ENCODE measurements at places on chromosomes 3 and 15.

DNA sequence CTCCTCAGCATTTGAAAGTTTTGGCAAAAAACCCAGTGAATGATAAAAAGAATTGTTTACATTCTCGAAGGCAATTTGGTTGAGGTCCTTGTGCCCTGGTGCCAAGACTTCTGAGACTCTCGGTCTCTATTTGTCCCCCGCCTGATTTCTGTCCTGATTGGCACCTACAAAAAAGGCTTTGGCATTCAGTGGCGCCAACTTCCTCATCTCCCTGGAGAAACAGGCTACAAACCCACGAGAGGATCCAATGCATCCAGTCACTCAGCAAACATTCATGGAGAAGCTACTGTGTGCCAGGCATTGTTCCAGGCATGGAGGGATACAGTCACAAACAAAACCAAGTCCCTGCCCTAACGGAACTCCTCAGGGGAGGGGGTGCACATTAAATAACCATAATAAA is 42.7 kb downstream of the HES1 start:
- no peak for DNase-seq

GRCh38 chr15:91335702-91336101 is 235.6 kb downstream of the SV2B start:
- no peak for DNase-seq

- DNase-seq, result no peak
Observed at GRCh38 chr3:39318301-39318700, 11.2 kb upstream of the CCR8 start.

DNA sequence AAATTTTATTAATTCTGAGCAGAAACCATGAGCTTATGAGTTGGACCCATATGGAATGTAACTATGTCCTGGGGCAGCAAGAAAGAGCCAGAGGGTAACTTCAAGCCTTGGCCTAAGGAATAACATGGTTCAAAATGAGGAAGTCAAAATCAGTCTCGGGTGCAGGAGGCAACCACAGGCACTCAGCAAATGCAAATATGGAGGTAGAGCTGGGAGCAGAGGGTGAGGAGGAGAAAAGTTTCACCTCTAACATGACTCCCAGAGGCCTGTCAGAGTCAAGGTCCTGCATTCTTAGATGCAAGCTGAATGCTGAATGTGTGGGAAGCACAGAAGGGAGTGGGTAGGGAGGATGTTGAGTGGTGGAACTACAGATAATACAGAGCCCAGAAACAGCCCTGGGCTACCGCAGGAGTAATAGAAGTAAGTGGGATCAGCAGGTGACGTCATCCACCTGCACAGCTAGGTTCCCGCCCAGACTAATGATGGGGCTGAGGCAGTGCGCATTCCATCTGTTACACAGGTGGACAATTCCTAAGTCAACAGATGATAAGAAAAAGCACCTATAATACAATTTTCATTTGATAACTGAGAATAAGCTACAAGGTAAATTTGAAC is 279.8 kb upstream of the ARRDC4 start:
- DNase-seq, result no peak

GRCh38 chr3:14082108-14082657 is 42.5 kb downstream of the CHCHD4 start:
- no peak for DNase-seq

DNA sequence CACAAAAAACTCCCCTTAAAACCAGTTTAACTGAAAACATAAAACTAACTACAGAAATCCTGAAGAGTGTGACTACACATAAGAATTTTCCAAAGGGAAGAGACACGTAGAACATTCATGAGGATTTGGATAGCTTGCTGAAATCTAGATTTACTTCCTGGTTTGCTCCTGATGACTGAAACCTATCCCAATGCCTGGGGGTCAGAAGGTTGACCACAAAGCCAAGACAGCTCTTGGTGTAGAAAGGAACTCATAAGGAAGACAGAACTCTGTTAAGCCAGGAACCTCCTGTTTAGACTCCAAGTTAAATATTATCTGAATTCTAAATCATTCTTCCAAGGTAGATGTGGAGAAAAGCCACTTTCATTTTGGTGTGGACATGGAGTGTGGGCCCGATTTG is 92.8 kb downstream of the TFG start:
- DNase-seq, result no peak

DNA sequence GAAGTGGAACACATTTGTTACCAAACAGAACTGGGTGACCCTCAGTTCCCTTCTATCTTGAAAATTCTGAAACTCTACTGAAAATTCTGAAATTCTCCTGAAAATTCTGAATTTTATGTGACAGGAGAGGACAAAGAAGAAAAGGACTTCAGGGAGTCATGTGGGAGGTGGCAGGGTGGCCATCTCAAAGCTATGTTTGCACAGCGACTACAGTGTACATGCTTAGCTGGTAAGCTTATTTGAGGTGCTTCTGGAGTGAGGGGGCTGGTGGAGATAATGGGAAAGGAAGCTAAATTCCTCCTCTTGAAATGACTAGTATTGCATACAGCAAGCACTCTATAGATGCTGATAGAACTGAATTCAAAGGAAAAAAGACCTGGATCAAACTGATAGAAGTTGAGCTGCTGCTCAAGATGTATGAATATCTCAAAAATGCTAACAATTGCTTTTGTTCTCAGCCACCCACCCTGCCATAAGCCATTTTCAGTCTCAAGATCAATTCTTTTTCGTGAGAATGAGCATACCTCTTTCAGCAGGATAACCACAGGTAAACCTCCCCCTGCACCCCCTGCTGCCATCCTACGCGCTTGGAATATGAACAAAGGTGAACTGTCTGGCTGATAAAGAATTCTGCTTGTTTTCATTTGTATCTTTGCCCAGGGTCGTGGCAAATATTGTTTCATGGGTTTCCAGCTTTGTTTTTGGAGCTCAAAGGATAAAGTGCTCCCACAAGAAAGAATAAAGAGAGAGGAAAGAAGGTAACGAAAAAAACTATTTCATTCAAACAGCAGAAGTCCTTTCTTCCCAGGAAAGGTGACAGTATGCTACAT is 16.6 kb upstream of the ARHGEF3 start:
- DNase-seq, result no peak

GRCh38 chr15:49877117-49877872 is 241.7 kb downstream of the ATP8B4 start:
- no peak for DNase-seq

GRCh38 chr3:13149330-13150108 is 76.3 kb upstream of the IQSEC1 start:
- DNase-seq, result no peak

DNA sequence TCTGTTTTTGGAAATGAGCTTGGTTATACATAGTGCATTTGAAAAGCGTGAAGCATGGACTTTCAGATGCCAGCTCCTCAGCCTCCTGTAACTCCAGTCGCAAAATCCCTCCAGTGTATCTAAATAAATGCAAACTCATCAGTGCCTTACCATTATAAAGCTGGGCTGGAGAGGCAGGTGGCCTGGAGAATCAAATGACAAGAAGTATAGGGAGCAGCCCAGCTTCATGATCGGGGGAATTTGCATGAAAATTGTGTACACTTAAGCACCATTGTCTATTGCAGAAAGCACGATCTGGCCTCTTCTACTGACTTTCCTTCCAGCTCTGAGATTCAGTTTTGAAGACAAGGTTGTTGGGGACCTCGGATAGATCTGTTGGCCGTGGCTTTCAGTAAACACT is 71.7 kb downstream of the IGF1R start:
- no peak for DNase-seq

GRCh38 chr3:65151666-65152065 is 463.9 kb upstream of the ADAMTS9 start:
- no peak for DNase-seq

- no peak for DNase-seq
Observed at GRCh38 chr3:30297112-30297511, 309.3 kb upstream of the TGFBR2 start.

- DNase-seq, result no peak
Observed at GRCh38 chr15:69590932-69591524, 138.4 kb downstream of the RPLP1 start.

DNA sequence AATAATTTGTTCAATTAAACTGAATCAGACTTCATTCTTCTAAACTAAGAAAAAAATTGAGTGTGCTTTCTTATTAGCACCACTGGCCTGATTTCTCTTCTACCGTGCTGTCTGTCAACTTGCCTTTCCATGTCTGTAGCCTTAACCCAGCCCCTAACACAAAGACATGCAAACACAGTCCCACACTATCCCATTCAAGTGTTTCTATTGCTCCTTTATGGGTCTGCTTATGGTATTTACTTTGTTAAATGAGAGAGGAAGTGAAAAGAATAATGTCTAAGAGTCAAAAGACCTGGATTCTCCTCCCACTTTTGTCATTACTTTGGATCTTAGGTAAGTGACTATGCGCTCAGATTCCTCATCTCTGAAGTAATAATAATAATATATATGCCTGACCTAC is 55.3 kb downstream of the GTF2E1 start:
- no peak for DNase-seq

GRCh38 chr3:186181901-186182300 is 73.0 kb upstream of the ETV5 start:
- no peak for DNase-seq

- no peak for DNase-seq
Observed at GRCh38 chr3:111695636-111696117, 100.5 kb upstream of the ZBED2 start.

DNA sequence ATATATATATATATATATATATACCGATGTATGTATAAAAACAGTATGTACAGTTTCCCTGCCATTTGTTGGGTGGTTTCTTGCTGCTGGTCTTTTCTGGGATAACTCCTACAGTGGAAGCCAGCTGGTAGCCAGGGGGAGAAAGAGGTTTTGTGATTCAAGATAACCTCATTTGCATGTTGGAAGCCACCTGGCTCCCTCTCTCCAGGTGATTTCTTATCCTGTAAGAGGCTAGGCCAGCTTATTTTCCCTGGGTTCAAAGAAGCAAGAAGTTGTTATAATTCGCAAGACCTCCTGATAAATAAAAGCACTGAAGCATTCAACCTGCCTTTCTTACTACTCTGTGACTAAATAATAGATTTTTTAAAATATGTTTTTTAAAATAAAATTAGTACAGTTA is 443.3 kb downstream of the VGLL3 start:
- DNase-seq, result no peak

- DNase-seq, result no peak
Observed at GRCh38 chr15:43111354-43111753, 5.5 kb upstream of the UBR1 start.

DNA sequence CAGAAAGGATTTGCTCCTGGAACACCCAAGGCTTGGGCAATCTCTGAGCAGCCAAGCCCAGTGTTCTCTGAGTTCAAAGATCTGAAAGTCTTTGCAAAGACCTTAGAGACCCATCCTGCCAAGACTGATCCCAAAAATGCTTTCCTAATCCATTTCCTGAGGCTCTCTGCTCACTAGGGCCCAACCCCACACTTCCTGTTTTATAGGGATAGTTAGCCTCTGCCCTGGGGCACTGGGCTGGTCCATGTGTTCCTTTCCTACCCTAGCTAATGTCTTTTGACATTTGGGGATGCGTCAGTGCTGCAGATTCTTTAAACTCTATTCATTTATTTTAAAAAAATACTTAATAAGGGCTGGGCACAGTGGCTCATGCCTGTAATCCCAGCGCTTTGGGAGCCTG is 372.7 kb downstream of the ROBO2 start:
- no peak for DNase-seq

GRCh38 chr15:80587816-80588456 is 107.2 kb upstream of the ABHD17C start:
- DNase-seq, result no peak

GRCh38 chr3:197524128-197524527 is 31.6 kb downstream of the BDH1 start:
- DNase-seq, result no peak

Measured in CD4-positive, alpha-beta T cell treated with Interferon alpha-2 for 1 hour (primary cell).